Caki2 (cell line): ENCODE measurements at places on chromosomes 7 and 10.
A peak's percentile ranks its signal among the peaks of the same experiment; 100 is the strongest.

DNA sequence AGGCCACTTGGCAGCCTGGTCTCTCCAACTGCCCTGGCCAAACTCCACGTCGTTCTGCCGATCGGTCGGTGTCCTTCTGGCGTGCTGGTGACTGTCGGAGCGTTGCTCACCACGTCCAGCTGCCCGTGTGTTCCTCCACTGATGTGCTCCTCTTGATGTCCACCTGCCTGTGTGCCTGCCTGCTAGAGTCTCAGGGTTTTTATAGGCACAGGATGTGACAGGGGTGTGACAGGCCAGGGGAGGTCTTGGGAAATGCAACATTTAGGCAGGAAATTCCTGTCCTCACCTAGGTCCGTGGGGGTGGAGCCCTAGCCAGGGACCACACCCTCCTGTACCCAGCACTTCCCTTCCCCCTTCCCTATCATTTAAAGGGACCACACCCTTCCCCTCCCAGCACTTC, 25.2 kb upstream of the CFAP46 start:
- no peak for DNase-seq

DNA sequence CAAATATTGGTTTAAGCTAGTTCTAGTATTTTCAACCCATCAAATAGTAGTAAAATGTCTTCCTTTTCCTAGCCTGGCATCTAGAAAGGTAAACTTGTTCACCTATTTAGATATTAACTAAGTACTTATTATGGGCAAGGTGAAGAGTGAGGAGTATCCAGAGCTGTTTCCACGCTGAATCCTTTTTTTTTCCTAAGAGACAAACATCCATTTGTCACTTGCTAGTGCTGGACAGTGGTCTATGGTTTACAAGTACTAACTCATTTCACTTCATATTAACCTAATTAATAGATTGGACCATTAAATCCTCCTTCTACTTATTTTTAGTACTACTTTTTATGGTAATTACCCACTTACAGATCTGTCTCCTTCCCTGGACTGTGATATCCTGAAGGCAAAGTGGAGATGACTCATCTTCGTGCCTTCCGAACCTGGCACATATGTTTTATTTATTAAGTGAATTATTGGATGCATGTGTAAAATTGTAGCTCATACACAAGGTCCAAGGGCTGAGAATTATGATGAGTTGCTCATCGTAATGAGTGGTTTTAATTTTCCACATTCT, 159.6 kb upstream of the IGFBP3 start:
- DNase-seq = no peak

DNA sequence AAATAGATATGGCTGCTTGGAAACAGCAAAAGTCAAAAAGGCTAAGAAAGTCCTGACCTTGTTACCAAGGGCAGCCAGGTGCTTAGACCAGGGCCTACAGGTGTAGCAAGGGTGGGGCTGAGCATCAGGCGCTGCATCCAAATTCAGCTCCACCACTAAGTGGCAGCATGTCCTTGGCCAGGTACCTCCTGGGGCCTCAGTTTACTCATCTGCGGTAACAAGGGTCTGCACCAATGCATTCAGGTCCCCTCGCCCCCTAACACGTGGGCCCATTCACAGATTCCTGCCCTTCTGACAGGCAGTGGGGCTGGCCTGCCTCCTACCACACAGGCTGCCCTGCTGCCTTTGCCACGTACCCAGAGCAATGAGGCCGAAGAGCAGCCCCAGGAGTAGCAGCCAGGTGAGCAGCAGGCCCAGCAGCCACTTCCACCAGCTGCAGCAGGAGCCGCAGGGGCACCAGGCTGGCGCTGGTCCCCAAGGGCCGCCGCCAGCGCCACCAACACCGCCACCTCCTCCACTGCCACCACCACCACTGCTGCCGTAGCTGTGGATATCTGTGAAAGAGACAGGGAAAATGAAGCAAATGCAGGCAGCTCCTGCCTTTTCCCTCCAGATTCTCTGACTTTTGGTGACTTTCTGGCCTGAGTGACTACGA, 28.9 kb downstream of the COL17A1 start:
- DNase-seq = no peak

- DNase-seq = no peak
Observed at GRCh38 chr7:77351539-77352004, 64.6 kb downstream of the GSAP start.

- DNase-seq = no peak
Observed at GRCh38 chr7:44769376-44769775, 20.7 kb downstream of the ZMIZ2 start.

- DNase-seq = no peak
Observed at GRCh38 chr10:75746356-75746755, 314.9 kb downstream of the LRMDA start.

- no peak for DNase-seq
Observed at GRCh38 chr7:140771826-140772225, 75.3 kb downstream of the NDUFB2 start.

DNA sequence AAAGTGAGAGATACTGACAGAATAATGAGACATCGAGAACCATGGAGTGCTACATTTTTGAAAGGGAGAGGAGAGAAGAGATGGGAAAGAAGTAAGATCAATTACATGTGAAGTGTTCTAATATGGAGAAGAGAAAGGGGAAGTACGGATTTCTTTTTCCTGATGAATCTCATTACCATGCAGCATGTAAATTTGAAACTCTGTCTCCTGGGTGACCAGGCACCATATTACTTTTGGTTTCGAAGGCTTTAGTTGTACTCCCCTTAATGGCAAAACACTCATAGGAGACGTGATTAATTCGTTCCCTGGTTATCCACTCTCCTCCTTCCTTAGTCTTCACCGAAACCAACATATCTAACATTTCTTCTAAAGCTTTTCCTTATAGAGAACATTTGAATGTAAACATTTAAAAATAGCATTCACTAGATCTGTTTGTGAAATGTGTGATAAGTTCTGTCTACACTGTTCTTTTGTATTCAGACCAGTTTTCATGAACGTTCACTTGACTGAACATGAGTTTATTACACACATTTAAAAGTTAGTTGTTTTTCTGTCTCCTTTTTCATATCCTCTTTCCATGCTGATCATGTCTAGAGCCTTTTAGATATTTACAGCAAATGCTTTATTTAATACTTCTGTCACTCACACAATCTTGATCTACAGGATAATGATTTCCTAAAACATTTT, 80.2 kb upstream of the MSRB2 start:
- no peak for DNase-seq

- DNase-seq = no peak
Observed at GRCh38 chr7:157466867-157467261, 130.1 kb downstream of the DNAJB6 start.

DNA sequence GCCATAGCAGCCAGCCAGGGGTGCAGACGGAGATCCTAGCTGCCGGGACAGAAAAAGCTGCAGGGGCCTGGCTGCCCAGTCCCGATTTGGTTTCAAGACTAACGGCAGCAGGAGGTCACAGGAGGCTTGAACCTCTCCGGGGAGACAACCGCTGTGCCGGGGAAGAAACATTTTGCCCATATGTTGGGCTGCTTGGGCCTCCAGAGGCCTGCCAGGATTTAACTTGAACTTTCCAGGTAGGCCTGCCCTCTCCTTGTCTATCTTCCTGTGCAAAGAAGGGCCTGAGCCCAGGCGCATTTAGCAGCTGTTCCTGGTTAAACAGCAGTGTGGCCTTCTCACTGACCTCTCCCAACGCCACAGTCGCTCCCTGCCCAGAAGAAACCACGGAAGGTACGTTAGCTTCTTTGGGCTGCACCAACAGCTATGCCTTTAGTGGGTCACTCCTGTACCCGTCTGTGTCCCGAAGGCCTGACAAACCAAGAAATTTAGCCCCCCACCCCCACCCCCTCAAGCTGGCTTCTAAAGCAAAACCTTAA, 17.1 kb upstream of the PTF1A start:
- no peak for DNase-seq

- DNase-seq = no peak
Observed at GRCh38 chr10:103153302-103154197, 39.5 kb downstream of the NT5C2 start.

DNA sequence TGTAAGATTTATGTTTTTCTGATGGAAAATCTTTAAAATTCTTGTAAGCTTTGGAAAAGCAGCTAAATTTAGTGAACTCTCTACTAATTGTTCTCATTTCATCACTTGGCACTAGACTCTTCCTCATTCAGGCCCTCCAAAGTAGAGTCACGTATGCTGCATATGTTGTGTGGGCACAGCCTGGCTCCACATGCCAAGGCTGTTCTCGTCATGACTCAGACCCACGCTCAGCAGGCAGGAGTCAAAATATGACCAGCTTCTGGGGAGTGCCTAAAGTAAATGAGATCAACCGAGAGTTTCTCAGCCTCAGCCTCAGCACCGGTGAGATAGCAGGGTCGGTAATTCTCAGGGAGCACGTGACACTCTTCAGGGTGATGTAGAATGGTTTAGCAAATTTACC, 1672.9 kb downstream of the REEP3 start:
- peak; percentile 14 for DNase-seq

- no peak for DNase-seq
Observed at GRCh38 chr7:82838314-82838713, 324.4 kb downstream of the PCLO start.

GRCh38 chr10:67004690-67005089, 78.9 kb downstream of the LRRTM3 start:
- no peak for DNase-seq

DNA sequence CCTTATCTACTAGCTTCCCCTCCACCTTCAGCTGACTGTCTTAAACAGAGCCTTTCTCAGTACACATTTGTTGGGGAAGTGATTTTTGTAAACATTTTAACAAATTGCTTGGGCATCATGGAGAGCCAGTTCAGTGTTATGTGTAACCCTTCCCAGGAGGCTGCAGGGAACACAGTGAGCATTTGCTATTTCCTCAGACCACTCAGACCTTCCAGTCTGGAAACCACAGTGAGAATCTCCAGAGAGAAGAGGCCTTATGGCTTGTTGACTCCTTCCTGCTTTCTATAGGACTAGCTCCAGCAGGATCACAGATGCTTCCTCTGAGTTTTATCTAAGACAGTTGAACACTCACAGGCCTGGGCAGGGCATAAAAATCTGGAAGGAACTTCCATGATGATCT, 409.8 kb upstream of the NPVF start:
- no peak for DNase-seq

DNA sequence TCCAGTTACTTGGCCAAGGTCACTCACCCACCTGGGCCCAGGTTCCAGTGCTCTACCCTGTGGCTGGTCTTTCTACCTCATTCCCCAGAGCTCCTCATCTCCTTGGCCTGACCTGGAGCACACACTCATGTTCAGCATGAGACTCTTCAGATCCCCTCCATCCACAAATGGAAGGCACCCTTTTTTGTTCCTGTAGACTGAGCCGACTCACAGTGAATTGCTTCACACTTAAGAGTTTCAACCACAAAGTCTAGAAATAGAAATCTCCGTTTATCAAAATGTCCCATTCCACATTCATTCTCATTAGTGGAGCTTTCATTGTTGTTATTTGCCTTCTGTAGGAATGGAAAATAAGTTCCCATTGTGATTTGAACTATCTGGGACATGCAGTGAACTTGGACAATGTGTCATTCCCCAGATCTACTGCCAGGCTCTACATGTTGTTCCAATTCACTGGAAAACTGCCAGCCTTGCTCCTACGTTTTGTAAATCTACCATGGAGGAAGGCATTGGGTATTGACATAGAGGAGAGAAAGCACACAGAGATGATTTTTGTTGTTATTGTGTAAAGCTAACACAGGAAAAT, 125.3 kb upstream of the CELF2 start:
- no peak for DNase-seq

DNA sequence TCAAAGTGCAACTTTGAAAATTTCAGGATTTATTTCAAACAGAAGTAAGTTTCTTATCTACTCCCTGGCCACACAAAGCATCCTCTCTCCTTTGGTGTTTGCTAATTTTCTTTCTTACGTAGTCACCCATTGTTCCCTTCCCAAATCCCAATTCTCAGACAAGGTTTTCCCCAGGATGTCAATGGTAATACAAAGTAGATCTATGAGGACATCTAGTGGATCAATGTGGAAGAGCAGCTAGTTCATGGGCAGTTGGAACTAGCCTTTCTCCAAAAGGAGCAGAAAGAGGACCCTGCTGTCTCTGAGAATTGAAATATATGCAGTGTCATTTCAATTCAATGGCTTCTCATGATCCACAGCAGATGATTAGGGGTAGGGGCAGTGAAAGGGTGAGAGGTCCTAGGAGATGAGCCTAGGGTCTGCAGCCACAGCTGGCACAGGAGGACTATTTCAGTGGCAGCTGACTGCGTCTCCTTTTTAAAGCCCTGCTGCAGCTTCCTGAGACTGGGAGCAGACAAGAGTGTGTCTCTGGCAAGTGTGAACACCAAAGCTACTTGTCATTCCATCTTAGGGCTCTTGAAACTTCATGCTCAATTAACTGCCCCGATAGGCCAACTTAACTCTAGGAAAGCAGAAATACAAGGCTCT, 632.6 kb downstream of the KCNMA1 start:
- peak; percentile 36 for DNase-seq

- peak; percentile 30 for DNase-seq
Observed at GRCh38 chr10:26430641-26431163, 7.4 kb upstream of the APBB1IP start.

DNA sequence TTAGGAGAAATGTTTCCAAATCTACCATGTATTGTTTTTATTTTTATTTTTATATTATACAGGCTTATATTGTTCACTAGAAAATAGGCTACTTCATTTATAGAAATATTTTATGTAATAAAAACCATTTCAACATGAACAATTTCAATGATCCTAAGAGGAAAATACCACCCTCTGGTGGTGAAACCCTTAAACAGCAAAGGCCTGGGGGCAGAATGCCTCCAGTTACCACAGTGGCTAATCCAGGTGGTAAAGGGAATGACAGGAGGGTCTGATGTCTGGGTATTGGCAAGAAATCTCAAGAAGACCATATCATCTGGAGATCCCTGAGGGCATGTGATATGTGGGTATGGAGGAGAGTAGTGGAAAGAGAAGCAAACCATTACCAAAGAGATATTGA, 19.3 kb downstream of the MACC1 start:
- DNase-seq = no peak

- no peak for DNase-seq
Observed at GRCh38 chr10:52442576-52442975, 128.5 kb downstream of the DKK1 start.

GRCh38 chr10:11553773-11554381, 57.6 kb downstream of the USP6NL start:
- DNase-seq = no peak

- no peak for DNase-seq
Observed at GRCh38 chr10:123427165-123427786, 238.9 kb upstream of the GPR26 start.

- DNase-seq = peak; percentile 3
Observed at GRCh38 chr10:60280475-60280874, 109.2 kb downstream of the ANK3 start.

DNA sequence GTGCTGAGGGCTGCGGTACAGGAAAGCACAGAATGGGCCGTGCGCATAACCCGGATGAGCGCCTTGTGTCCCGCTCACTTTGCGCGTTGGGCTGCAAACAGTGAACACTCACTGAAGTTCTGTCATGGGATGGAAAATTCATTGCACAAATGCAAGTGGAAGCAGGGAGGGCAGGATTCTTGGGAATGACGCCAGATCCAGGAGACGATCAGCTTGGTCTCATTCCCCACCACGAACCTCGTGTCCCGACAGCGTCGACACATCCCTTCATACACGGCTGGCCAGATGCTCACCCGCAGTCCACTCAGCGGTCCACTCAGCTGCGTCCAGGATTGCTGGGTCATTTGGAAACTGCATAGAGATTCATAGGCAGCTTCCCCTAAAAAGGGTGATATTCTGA, 607.1 kb downstream of the SDK1 start:
- no peak for DNase-seq
